ENCODE measurements at places on chromosomes 1 and 21.

DNA sequence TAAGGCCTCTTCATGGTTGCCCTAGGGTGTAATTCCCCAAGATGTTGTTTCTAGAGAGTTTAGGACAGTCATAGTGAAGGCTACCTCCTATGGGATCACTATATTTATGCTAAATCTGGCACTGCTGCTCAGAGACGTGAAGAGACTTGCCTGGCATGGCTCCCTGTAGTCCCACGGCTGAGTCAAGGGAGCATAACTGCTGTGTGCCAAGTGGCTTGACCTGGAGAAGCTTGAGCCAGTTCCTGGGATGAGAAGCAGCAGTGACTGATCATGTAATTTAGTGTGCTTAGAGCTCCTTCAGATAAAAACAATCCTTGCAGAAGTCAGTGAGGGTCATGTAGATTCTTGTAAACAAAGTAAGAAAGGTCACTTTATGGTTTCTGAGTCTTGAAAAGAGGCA lies 68.9 kb upstream of the TSPAN2 start:
- peak; percentile 54 for DNase-seq

GRCh38 chr1:47752559-47752958 lies 244.6 kb downstream of the TRABD2B start:
- DNase-seq: no peak

DNA sequence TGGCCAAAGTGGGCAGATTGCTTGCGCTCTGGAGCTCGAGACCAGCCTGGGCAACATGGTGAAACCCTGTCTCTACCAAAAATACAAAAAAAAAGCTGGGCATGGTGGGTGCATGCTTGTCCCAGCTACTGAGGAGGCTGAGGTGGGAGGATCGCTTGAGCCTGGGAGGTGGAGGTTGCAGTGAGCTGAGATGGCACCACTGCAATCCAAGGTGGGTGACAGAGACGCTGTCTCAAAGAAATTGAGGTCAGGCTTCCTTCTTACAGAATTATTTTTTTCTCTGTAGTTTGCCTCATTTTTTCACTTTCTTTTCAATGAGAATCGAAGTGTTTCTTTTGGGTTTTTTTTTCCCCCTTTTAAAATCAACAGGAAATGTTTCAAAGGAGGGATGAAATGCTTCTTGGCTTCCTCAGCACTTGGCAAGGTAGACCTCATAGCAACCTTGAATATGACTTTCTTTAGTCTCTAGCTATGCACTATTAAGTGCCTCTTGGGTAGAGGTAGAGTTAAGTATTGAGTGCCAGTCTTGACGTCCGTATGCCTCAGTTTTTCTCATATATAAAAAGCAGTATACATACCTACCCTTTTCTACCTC lies 40.3 kb downstream of the MDM4 start:
- DNase-seq: no peak

DNA sequence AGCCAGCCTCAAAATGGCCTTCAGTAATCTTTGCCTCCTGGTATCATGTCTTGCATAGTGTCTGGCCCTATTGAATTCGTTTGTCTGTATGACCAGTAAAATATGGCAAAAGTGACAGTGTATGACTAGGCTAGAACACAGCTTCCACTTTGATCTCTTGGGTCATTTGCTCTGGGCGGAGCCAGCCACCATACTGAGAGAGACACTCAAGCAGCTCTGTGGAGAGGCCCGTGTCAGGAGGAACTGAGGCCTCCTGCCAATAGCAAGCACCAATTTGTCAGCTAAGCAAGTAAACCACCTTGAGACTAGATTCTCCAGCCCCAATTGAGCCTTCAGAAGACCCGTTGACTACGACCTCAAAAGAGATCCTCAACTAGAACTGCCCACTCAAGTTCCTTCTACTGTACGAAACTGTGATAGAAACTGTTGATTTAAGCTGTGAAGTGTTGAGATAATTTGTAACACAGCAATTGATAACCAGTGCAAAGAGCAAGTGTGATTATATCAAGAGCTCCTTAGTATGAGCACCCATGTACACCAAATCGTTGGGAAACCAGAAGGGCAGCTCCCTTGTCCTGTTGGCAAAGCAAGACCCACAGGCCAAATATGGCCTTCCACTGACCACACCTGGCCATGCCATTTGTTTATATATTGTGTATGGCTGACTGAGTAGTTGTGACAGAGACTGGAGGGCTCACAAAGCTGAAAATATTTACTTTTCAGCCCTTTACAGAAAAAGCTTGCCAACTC lies 52.7 kb upstream of the SERBP1 start:
- DNase-seq: no peak

GRCh38 chr1:218760601-218761570 lies 412.8 kb upstream of the LYPLAL1 start:
- DNase-seq: peak; percentile 24

GRCh38 chr1:172948457-172948856 lies 102.3 kb downstream of the TNFSF18 start:
- DNase-seq: peak; percentile 84

- DNase-seq: no peak
Measured at GRCh38 chr1:103459346-103459745, 66.2 kb upstream of the RNPC3 start.

DNA sequence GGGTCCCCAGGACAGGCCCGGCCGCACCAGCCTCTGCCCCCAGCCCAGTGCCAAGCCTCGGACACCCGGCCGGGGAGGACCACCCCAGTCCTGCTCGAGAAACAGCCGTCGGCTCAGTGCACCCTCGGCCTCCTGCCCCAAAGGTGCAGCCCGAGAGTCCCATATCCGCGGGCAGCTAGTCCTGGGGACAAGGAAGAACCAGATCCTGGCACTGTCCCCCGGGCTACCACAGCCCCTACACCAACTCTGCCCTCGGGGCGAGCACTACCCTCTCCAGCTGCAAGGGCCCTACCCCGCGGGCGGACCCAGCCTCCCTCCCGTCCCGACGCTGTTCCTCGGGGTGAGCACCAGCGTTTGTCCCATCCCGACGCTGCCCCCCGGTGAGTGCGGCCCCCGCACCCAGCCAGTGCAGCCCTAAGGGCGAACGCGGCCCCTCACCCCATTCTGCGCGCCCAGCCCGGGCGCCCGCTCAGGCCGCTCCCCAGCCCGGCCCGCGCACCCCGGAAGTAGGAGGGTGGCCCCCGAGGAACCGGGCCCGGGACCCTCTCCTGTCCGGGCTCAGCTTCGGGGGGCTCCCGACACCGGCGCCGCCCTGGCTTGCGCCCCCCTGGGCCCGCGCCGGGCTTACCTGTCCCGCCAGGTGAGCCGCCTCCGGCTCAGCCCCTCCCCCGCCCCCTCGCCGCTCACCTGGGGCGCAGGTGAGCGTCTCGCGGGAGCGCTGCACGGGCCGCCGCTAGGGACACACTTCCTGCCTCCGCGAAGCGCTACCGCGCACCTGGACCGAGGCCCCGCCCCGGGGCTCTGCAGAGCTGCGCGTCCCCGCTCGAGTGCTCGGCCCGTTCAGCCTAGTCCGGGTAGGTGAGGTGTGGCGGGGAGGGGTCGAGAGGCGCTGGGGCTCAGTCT lies at the start of gene KDF1:
KDF1 (minus strand) TSS at position 747 of the 903 bp plus-strand sequence. CDS start 8,088 bp downstream, outside the sequence.
- DNase-seq: no peak

DNA sequence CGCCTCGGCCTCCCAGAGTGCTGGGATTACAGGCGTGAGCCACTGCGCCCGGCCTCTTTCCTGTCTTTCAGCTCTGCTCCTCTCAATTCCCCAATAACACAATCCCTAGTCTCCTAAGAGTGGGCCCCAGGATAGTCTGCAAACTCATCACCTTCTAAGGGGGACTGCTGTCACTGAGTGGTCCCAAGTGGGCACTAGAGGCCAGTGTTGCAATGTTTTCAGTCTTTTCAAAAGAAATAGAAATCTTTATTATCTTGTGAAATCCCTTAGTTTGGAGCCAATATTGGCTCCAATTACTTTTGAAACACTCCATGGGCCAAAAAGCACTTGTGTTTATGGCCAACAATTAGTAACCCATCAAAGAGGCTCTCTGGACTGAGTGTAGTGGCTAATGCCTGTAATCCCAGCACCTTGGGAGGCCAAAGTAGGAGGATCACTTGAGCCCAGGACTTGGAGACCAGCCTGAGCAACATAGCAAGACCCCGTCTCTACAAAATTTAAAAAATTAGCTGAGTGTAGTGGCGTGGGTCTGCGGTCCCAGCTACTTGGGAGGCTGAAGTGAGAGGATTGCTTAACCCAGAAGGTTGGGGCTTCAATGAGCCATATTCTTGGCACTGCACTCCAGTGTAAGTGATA lies 28.6 kb upstream of the ZNF697 start:
- no peak for DNase-seq

DNA sequence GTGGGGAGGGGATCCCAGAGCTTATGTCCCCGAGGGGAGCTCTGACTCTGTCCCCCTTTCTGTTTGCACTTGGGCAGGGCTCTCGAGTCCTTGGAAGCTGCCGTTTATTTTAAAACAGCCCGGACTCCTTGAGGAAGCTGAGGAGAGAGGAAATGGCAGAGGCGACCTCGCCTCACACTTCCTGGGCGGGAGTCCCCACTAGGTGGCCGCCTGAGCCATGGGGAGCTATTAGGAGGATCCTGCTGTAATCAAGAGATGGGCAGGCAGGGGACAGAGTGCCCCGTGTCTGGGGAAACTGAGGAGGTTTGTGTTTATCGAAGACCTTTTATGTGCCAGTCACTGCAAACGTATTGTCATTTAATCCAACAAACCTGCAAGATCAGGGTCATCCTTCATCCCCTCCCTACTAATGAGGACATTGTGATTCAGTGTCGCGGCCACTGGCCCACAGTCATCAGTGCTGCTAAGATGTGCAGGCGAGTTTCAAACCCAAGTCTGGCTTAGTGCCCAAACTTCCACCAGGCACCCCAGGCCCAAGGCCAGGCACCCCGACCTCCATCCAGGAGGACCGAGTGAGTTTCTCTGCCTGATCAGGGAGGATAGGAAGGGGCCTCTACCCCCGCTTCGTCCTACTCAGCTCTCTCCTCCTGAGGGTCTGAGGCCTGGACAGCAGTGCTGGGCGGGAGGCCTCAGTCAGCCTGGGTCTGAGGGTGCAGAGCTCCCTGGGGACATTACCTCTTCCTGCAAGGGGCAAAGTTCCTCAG lies 316.9 kb upstream of the VAMP3 start:
- DNase-seq: no peak

- DNase-seq: no peak
Measured at GRCh38 chr21:41666641-41667081, 100.2 kb downstream of the RIPK4 start.

GRCh38 chr1:79188337-79188736 lies 181.8 kb upstream of the ADGRL4 start:
- DNase-seq: peak; percentile 59

Measured in astrocyte of the spinal cord (primary cell).